Cardiac muscle cell (in vitro differentiated cells and primary cell): ENCODE measurements at places on chromosomes 5 and 9.

GRCh38 chr5:163276466-163276865 is 160.9 kb upstream of the CCNG1 start:
- DNase-seq: no peak

DNA sequence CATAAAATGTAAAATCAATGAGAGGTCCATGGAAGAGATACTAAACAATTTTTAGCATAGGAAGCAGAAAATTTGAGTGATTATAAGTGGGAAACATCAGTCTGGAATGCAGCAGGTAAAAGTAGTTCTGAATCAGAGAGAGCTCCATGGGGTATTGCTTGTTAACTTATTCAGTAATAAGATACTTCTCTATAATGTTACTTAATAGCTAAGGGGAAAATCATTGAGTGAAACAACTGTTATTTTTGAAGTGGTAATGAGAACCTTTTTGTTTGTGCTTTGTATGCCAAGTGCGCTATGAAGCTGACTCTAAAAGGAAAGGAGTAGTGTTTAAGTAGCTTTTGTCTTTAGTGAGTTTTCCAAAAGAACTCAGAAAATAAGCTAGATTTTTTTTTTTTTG is 95.2 kb downstream of the ERBIN start:
- no peak for DNase-seq

DNA sequence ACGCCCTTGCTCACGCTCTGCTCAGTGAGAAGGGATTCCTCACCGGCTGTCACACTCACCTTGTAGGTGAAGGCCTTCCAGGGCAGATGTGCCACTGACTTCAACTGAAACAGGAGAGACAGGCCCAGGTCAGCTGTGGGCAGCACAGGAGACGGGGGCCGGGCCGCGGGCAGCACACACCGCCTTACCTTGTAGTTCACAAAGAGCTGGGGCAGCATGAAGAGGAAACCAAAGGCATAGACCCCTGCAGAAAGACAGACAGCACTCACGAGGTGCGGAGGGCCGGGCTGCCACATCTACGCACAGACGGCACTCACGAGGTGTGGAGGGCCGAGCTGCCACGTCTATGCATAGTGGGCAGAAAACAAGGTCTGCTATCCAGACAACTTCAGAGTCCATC is 23.3 kb downstream of the CLPTM1L start:
- DNase-seq: no peak

DNA sequence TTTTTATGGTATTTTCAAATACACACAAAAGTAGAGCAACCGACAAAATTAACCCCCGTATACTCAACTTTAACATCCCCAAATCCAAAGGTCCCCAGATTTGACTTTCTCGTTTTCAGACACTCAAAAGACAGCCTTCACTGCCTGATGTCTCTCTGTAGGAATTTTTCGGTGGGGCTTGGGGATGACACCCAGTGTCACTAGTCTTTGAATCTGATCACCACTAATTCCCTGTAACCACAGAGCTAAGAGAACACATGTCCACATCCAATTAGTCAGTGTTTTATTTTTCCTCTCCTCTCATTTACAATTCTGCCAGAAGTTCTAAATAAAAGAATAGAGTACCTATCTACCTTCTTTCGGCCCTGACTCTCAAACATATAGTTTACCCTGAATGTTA is 324.6 kb downstream of the ARL15 start:
- DNase-seq: no peak

GRCh38 chr5:149157330-149157729 is 16.0 kb downstream of the ABLIM3 start:
- no peak for DNase-seq

DNA sequence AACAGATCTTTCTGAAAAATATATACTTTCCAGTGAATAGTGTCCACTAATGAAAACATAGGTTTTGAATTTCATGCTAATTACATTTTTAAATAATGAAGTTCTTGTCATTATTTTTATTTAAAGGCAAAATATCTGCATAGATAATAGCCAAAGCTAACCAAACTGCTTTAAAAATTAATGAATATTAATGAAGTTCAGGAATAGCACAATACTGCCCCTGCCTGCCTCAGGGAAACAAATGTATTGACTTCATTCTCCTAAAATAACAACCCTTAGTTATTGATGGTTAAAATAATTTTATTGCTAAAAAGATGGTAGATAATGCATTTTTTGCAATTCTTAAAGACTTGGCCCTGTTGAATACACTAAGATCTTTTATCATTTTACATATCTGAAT is 103.6 kb upstream of the SSBP2 start:
- no peak for DNase-seq

DNA sequence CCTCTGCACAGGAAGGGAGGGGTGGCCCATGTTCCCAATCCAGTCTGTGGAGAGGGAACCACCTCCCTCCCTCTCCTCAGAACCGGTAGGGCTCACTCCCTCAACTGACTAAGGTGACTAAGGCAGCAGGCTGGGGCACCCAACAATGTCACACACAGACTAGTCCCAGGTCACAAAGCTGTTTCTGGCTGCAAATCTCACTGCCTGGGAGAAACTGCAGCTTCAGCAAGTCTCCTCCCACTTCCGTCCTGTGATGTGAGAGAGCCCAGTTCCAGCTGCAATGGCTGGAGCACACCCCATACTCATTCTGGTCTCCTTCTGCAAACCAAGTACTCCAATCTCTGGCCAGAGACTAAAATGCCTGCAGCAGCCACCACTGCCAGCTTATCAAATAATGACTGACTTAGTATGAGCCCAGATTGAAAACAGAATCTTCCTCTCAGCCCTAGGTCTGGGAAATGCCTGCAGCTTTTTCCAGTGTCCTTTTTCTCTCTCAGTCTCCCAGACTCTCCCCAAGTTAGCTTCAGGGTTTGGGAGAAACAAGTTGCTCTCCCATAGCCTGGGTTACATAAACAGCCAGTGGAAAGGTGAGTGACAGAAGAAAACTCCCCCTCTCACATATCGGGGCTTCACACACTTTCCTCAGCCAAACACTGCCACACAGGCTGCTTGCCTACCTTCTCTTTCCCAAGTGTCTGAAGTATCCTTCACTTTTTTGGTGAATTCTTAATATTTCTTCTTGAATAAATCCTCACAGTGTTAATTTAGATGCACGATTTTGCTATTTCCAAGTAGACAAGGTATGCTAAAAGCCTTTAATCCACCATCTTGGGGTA is 247.4 kb upstream of the RASA1 start:
- peak; percentile 41 for DNase-seq

GRCh38 chr5:7629561-7629960 is 221.4 kb downstream of the CFAP90 start:
- DNase-seq: no peak

GRCh38 chr9:35908504-35909125 is 675 bp upstream of the SPAAR start:
- no peak for DNase-seq

DNA sequence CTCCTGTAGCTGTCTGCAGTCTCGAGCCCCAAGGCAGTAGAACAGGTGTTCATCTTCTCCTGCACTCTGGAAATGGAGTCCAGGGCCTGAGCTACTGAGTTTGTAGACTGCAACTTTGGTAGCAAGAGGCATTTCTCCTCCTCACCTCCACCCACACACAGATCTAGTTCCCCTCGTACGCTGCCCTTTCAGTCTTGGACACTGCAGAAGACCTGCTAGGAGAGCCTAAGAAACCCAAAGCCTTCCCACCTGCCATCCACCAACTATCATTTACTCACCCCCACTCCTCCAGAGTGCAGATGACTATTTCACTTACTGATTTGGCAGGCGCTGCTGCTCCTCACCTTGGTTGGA is 59.0 kb downstream of the KCNIP1 start:
- no peak for DNase-seq

DNA sequence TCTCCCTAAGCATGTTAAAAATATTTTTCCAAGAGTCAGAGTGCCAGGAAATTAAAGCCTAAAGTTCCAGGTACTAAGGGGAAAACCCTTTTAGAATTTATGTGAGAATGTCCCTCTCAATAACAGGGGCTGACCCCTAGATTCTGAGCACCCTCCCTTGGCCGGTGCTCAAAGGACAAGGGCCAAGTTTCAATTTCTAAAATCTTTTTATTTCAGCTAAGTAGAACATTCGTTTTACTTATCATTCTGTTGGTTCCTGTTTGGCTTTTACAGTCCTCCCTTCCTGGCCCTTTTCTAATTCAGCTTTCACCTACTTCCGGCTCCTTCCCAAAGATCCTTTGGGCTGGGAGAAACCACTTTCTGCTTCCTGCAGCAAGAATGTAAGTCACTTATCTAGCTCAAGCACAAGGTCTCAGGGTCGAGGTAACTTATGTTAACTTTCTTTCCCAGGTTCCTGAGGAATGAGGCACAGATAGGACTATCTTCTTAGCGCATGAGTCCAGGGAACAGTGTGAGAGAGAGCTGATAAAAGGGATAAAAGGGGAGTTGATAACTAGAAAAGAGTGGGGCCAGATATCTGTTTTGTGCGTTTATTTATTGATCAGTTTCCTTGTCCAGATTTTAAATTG is 34.6 kb upstream of the F2RL2 start:
- DNase-seq: peak; percentile 73

DNA sequence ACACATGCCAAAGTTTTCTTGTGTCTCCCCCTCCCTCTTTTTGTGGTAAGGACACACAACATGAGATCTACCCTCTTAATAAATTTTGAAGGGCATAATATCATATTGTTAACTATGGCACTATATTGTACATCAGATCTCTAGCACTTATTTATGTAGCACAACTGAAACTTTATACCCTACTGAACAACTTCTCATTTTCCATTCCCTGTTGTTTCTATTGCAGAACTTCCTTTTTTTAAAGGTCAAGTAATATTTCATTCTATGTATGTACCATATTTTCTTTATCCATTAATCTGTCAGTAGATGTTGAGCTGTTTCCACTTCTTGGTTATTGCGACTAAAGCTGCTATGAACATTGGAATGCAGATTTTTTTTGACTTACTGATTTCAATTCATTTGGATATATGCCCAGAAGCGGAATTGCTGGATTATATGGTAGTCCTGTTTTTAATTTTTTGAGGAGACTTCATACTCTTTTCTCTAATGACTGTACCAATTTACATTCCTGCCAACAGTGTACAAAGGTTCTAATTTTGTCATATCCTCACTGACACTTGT is 305.3 kb downstream of the PRR16 start:
- DNase-seq: no peak

DNA sequence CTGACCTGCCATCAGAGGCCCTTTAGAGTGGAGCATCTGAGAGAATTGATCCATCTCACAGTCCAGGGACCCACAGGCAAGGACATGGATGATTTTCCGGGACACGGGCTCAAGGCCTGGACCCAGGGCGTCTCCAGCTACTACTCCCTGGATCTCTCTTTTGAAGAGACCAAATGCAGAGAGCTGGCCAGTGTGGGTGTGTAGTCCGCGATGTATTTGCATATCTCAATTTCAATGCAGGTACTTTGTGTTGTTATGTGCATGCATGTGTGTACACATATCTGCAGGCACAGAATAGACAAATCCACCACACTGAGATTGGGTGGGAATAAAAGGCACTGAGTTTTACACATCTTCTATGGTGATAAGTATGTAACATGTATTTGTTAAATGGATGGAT is 30.8 kb upstream of the ASTN2 start:
- no peak for DNase-seq

- DNase-seq: peak; percentile 84
Measured at GRCh38 chr5:78964889-78965288, 20.2 kb downstream of the ARSB start.

DNA sequence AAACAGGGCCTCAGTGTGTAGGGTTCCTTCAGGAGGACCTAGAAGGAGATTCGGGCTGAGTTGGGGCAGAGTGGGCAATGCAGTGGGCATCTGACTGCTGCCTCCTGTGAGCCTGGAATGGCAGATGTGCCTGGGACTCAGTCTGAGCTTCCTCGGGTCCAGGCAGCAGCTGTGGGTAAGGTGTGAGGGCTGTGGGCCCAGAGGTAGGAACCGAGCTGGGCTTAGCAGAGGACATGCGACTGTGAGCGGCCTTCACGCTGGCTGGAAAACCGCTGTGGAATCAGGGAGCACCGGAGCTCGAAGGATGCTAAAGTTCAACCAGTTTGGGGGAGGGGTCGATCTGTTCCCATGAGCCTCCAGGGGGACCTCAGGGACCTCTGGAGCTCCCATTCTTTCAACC is 137.0 kb downstream of the PAX5 start:
- no peak for DNase-seq

GRCh38 chr5:10921160-10921559 is 160.1 kb upstream of the DAP start:
- no peak for DNase-seq
